B cell (primary cell): ENCODE measurements at places on chromosomes 7 and 10. TPM values are rescaled to one million over a fixed set of nuclear protein-coding genes. Genes with fewer than 3 reads are reported as not detected.

- DNase-seq = no peak
These were observed 46.1 kb upstream of the ZMIZ1 start for GRCh38 chr10:79022565-79023230.

- DNase-seq = no peak
These were observed 390.0 kb upstream of the AUTS2 start for GRCh38 chr7:69208276-69208675.

GRCh38 chr7:8765374-8765773 lies 332.0 kb downstream of the NXPH1 start:
- DNase-seq = no peak

C10orf105 gene
- 0.03 and 0.12 TPM in 2 replicates for polyA plus RNA-seq

GRCh38 chr7:34438436-34438835 lies 219.6 kb upstream of the NPSR1 start:
- no peak for DNase-seq

DNA sequence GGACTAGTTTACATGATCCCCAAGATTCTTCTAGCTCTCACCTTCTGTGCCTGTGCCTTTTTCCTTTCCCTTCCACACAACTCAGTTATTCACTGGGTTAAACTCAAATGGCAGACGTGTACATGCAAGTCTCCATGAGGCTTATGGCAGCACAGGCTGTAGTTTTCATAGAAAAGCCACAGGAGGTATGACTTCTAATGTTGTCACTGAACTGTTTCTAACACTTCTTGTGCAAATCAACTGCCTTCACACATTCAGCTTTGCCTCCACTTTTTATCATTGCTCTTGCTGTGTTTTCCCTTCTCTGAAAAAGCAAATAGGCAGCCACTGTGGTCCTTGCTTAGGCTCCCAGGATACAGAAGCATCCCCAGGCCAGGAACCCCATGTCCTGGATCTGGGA lies 5.3 kb upstream of the GIMAP5 start:
- no peak for DNase-seq

CAV2 gene
- polyA plus RNA-seq = not detected in 2 replicates

DNA sequence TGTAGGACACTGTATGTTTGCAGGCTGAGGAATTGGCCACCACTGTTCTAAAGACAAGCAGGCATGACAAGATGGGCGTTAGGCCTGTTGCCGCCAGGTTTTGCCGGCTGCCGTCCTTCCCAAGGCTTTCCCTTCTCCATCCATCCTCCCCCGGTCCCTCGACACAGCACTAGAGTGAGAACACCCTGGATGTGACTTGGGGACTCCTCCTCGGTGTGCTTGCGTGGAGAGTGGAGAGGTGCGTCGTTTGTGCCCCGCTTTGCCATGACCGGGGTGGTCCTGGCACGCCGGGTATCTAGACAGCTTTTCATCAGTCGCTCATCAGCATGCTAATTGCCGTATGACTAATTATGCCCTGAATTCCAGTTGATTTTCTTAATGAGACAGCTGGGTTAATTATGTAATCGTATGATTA lies 206.6 kb upstream of the SH2B2 start:
- DNase-seq = no peak

GALNT17 gene
- polyA plus RNA-seq = not detected in 2 replicates

GRCh38 chr7:4134204-4134603 lies 547.9 kb upstream of the FOXK1 start:
- no peak for DNase-seq

GRCh38 chr10:133442967-133443924 lies 10.5 kb upstream of the SCART1 start:
- DNase-seq = no peak

- DNase-seq = no peak
These were observed 3.7 kb upstream of the ELMO1 start for GRCh38 chr7:37452346-37452745.

- DNase-seq = no peak
These were observed 38.4 kb downstream of the ALDH18A1 start for GRCh38 chr10:95618101-95618500.

DNA sequence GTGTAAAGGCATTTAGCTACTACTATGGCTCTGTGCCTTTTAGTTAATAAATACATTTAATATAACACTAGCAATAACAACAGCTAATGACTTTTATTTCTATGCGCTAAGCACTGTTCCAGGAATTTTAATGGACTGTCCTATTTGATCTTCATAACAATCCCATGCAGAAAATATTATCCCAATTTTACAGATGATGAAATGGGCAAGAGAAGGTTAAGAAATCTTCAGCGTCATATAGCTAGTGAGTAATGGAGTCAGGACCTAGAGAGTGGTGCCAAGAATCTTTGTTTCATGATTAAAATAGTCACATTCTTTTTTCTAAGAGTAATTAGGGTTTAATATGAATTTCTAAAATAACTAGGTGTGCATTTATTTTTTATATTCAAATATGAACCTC lies 32.4 kb downstream of the ACTA2 start:
- no peak for DNase-seq

- DNase-seq = no peak
These were observed 156.2 kb downstream of the AUTS2 start for GRCh38 chr7:69754476-69754875.

DNA sequence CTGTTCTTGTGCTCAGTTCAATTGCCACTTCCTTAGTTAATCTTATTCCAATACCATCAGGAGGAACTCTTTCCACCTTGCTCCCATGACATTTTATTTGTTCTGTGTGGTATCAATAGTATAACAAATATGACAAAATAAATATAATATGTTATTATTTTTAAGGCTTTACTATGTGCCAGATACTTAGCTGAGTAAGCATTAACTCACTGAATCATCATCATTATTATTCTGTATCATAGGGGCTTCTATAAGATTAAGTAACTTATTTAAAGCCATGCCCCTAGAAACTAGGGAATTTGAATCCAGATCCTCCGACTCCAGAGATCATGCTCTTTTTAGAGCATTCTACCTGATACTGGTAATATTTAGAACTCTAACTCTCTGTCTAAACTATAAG lies 33.5 kb upstream of the SKAP2 start:
- no peak for DNase-seq

GRCh38 chr7:149838992-149839408 lies 825 bp downstream of the ZNF862 start:
- DNase-seq = no peak

DNA sequence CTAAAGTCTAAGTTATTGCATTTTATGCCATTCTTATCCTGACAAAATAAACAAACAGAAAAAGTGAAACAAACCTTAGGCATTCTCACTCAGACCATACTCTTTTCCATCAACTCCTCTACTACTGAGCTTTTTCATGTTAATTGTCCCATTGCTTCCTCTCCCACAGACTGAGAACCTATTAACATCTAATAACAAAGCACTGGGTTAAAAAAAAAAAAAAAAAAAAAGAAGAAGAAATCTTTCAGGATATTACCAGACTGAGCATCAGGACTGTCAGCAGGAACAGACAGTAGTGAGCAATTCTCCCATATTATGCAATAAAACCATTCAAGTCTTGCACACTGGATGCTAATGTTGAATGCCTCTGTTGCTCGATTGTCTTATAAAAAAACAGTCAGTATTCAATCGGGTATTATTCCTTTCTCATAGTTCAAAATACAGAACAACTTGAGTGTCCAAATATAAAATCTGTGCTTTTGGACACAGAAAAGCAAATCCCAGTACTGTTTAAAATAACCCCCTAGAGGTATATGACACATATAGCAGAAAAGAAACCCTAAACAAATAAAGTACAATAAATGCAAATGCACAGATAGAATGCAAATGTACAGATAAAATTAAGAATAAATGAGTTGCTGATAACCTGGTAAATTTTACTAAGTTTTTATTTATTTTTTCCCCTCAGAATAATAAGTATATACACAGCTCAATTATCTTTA lies 531.3 kb upstream of the LRRTM3 start:
- no peak for DNase-seq

GRCh38 chr10:75356484-75356883 lies 45.1 kb downstream of the ZNF503 start:
- no peak for DNase-seq

GPR15LG gene
- not detected in 2 replicates for polyA plus RNA-seq

SPOCK2 gene
- 39.1 and 79.5 TPM in 2 replicates for polyA plus RNA-seq

- no peak for DNase-seq
These were observed 589.5 kb downstream of the ARL4A start for GRCh38 chr7:13276977-13277376.
